Muscle of arm (tissue), 14 donors: ENCODE measurements at places on chromosomes 5 and 9.
A peak's percentile ranks its signal among the peaks of the same experiment; 100 is the strongest.

- DNase-seq: no peak
Observed at GRCh38 chr5:85069659-85070640, 685.3 kb upstream of the EDIL3 start.

- DNase-seq: no peak
Observed at GRCh38 chr9:91682806-91683205, 259.2 kb upstream of the NFIL3 start.

DNA sequence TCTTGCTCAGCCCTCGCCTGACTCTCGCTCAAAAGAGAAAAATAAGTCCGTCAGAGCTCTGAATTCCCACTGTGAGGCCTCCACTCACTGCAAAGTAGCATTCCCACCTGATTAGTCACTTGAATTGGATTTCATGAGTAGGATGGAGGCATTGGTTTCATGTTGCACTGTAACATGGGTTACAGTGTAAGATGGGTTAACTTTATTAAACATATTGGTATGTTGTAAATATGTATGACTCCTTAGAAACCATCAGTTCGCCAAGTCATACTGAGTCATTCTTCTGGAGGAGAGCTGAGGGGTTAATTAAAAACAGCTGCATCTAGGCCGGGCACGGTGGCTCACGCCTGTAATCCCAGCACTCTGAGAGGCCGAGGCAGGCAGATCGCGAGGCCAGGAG is 93.8 kb upstream of the BNC2 start:
- no peak for DNase-seq

DNA sequence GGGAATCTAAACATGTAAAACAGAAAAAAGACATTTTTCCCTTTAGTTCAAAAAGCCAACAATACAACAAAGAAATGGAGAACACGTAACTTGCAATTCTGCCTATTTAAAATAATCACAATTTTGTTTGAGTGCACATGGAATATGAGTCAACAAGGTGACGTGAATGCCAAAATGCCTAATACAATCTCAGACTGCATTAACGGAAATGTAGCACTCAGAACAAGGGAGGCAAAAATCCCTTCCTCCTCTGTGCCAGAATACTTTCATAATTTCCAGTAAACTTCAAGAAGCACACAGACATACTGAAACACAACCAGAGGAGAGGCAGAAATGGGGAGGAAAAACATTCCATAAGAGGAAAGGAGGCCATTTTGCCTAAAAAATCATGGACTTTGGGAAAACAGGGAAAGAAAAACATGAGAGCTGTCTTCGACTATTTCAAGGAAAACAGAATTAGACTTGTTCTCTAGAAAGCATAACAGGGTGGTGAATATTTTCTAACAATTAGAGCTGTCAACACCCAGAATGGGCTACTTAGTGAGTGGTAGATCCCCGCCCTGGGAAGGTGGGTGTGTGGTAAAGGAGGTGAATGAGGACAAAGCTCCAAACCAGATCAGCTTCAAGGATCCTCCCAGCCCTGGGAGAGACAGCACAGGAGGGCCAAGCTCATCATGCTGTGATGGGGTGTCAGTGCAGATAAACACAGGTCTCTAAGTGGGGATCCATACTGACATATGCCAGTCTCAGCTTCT is 48.2 kb downstream of the ABCA1 start:
- DNase-seq: no peak

- DNase-seq: no peak
Observed at GRCh38 chr9:16628413-16628812, 242.1 kb downstream of the BNC2 start.

GRCh38 chr9:128124451-128124850 is 3.1 kb downstream of the PTGES2 start:
- no peak for DNase-seq

- DNase-seq: no peak
Observed at GRCh38 chr5:96595300-96596090, 66.7 kb upstream of the CAST start.

DNA sequence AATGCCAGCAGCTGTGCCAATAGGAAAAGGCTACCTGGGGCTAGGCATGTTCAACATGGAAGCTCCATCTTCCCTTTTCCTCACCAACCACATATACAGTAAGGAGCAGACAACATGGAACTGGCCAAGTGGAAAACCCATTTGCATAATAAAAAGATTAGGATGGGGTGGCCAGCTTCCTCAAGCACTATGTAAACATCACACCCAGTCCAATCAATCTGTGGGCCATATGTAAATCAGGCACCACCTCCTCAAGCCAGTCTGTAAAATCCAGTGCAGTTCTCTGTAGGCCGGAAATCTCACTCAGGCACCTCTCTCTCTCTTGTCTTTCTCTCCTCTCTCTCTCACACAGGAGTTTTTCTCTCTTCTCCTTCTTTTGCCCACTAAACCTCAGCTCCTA is 360.2 kb upstream of the GRIA1 start:
- DNase-seq: no peak

- no peak for DNase-seq
Observed at GRCh38 chr5:154086641-154087040, 47.9 kb downstream of the MFAP3 start.

DNA sequence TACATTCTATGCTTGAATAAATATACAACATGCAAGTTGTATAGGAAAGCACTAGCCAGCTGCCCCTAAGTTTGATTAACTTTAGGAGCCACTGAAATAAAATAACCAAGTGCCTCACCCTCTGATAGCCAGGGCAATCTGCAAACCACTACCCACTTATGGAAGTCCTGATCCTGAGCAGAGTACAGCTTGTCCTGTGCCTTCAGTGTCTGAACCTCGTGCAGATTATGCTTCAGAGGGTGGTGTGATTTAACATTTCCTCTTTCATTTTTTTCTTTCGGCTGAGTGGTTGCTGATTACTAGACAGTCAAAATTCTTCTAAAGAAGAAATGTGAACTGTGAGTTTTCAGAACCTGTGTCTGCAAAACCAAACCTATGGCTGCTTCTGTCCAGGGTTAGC is 327.7 kb downstream of the PIK3R1 start:
- DNase-seq: no peak

- DNase-seq: no peak
Observed at GRCh38 chr5:73654171-73654811, 28.3 kb downstream of the ARHGEF28 start.

- DNase-seq: peak; percentile 22
Observed at GRCh38 chr5:141245250-141245717, at the start of gene PCDHB15. Gene PCDHB15, plus strand, starts transcription at chr5:141245395. Its CDS starts 184 bp downstream, at chr5:141245579.

- no peak for DNase-seq
Observed at GRCh38 chr5:1111241-1111726, 579 bp downstream of the SLC12A7 start.

GRCh38 chr9:121997791-121998190 is 95.3 kb downstream of the TTLL11 start:
- peak; percentile 64 for DNase-seq

- DNase-seq: no peak
Observed at GRCh38 chr9:126217797-126218196, 108.8 kb upstream of the MVB12B start.

GRCh38 chr9:131017067-131017466 is 8.1 kb downstream of the LAMC3 start:
- no peak for DNase-seq

GRCh38 chr5:4207486-4207885 is 611.9 kb downstream of the IRX1 start:
- no peak for DNase-seq
